ENCODE measurements at places on chromosomes 7 and 10.

DNA sequence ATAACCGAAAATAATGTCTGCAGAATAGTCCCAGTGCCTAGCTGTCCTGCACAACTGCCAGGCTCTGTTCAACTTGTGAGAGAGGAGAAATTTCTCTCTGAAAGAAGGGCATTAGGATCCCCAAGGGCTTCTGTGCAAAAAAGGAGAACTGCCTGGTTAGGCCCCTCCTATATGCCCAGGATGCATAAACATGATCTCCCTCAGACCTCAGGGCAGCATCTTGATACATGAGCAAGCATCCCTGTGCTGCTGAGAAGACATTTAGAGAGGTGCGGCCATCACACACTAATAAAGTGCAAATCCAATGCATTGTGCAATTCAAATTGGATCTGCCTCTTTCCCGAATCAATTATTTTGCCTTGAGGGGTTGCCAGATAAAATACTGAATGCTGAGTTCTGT lies 553.6 kb downstream of the TNS3 start:
- no peak for ATAC-seq

DNA sequence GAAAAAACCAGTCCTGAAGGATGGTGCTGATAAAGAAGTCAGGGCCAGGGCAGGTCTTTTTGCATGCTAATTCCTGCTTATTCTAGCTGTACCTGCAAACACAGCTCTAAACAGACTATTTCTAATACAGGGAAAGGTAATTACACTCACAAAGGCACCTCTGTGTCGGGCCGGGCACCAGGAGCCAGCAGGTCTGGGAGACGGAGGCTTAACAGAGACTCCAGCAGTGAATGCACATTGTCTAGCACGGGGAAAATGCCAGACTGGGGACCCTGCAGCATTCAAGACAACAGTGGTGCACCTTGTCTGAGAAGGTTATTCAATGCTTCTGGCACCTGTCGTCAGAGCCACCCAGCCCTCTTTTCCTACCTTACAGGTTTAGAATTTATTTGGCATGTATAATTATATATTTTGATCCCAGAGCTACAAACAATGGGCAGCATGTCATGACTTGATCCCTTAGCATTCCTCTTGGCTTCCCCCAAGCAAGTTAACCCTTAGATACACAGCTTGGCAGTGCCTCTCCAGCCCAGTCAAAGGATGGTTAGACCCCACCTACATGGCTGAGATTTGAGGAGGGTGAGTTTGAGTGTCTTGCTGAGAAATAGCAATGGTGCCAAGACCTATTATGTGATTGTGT lies 185.2 kb downstream of the SLC25A13 start:
- ATAC-seq, result no peak

DNA sequence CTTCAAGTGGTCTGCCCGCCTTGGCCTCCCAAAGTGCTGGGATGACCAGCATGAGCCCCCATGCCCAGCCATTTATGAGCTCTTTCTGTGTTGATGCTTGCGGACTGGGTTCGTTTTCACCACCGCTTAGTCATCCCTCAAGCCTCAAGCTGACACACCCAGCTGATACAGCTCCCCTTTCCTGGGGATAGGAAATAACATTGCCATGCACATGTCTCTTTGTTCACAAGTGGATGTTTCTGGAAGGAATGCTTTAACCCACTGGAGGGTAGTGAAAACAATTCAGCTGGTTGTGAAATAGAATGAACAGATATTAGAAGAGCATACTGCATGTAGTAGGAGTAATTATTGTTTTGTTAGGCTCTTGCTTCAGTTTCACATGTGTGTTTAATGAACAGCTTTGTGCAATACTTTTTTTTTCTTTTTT lies 8.5 kb upstream of the METTL27 start:
- ATAC-seq, result peak; percentile 76

DNA sequence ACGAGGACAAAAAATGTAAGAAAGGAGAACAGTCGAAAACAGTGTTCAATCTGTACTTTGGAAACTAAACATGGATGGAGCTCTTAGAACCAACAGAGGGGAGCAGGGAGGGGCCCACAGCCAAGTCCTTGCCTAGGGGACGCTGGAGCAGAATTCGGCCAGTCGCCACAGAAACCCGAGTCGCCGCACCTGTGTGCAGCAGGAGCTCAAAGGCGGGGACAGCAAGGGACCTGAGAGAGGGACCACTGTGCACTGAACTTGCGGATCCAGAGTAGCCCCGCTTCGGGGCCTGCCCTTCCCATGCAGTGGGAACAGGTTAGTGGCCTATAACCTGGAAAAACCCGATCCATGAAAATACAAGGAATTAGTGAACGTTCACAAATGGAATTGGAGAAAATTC lies 68.1 kb downstream of the SEC61G start:
- ATAC-seq, result no peak

- no peak for ATAC-seq
Observed at GRCh38 chr10:15632456-15633091, 87.1 kb downstream of the ITGA8 start.

- ATAC-seq, result no peak
Observed at GRCh38 chr10:117442521-117442920, 67.3 kb upstream of the PDZD8 start.

DNA sequence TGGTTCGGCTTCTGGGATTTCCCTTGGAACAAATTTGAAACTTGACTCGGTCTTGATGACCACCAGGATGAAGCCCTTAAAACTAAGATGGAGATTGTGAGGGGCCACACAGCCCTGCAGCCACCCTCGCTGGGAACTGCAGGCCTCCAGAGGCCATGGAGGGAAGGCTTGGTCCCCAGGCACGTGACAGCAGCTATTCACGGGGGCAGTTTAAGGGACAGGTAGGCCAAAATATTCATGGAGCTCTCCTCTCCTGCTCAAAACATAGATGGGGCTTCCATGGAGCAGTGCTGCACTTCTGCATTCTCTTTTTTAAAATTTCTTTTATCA lies 137.0 kb downstream of the ADCY1 start:
- no peak for ATAC-seq

- no peak for ATAC-seq
Observed at GRCh38 chr10:14468023-14468441, 137.3 kb upstream of the FRMD4A start.

GRCh38 chr7:66948480-66949109 lies 27.6 kb downstream of the TMEM248 start:
- no peak for ATAC-seq

- no peak for ATAC-seq
Observed at GRCh38 chr7:158291998-158292397, 295.6 kb downstream of the PTPRN2 start.

DNA sequence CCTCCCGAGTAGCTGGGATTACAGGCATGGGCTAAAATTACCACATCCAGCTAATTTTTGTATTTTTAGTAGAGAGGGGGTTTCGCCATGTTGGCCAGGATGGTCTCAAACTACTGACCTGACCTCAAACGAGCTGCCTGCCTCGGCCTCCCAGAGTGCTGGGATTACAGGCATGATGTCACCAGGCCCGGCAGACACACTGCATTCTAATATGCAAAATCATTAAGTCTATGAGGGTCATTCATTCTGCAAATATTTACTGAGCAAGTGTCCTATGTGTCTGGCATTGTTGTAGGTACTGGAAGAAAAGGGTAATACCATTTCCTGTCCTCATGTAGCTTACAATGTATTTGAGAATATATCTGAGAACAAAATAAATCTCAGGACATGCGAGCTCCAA lies 2.7 kb downstream of the PUS7 start:
- no peak for ATAC-seq

GRCh38 chr7:141290973-141291372 lies 217.1 kb downstream of the TMEM178B start:
- no peak for ATAC-seq

All from SK-N-SH treated with all-trans-retinoic acid at 6 μM for 48 hours (cell line).